ENCODE measurements at places on chromosomes 16 and 17.

GRCh38 chr17:77748436-77748835 lies 210.1 kb upstream of the TNRC6C start:
- DNase-seq, result no peak

GRCh38 chr16:31529937-31530312 lies 2.2 kb downstream of the AHSP start:
- no peak for DNase-seq

DNA sequence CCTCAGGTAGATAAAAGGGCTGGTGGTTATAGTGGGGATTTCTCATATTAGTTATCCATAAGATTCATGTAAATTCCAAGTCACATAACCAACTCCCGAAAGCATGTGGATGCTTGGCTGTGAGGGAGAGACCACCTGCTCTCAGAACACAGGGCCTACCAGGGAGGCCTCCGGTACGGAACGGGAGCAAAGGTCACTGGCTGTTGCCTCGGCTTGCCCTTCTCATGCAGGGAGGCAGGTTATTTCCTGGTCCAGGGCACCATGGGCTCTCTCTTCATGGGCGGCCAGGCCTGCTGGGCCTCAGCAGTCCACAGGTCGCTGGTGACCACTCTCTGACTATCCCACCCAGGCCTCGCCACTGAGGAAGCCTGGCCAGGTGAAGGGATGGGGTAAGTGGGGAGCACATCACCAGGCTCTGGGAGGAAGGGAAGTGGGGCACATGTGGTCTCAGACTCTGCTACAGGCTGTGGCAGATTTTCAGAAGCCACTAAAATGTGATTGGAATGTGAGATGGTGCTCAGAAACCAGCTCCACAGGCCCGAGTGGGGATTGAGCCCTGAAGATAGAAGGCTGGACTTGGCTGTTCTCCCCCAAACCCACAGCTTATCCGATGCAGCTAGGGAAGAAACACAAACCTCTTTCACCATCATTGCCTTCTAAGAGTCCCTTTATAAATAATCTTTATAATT lies 45.4 kb downstream of the HNF1B start:
- DNase-seq, result no peak

- DNase-seq, result no peak
These were observed 427 bp upstream of the TLCD3B start for GRCh38 chr16:30031477-30031918.

DNA sequence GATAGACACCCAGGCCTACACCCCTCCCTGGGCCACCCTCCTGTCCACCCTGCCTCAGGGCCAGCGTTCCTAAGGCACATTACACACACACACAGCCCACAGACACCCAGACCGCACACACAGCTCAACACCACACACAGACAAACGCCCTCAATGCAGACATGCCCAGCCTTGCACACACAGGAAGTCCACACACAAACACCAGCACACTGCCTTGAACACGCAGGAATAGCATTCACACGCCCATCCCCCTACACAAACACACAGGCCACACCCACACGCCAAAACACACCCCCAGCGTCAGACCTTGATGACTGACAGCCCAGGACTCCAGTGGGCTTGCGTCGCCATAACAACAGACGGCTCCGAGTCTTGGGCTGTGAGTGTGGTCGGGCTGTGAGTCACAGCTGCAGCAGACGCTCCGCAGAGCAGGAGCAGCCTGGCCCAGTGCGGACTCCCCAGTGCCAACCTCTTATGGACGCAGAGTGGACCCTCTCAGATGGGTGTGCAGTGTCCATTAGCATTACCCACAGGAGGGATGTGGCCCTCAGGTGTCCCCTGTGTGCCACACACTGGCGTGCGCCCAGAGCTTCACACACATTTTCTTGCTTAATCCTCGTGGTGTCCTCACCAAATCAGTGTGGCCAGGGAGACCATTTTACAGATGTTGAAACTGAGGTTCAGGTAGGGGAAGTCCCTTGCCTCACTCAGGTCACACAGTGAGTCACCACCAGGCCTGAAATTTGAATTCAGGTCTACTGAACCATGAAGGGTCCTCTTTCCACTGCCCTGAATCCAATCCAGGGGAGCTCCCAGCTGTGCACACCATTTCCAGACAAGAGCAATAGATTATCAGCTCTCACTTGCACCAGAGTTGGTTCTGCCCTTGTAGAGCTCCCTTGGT lies 17.8 kb upstream of the RAI1 start:
- peak; percentile 86 for DNase-seq

- DNase-seq, result no peak
These were observed 104.9 kb downstream of the AXIN2 start for GRCh38 chr17:65456368-65457151.

- no peak for DNase-seq
These were observed 221.5 kb upstream of the SOX9 start for GRCh38 chr17:71899317-71899716.

DNA sequence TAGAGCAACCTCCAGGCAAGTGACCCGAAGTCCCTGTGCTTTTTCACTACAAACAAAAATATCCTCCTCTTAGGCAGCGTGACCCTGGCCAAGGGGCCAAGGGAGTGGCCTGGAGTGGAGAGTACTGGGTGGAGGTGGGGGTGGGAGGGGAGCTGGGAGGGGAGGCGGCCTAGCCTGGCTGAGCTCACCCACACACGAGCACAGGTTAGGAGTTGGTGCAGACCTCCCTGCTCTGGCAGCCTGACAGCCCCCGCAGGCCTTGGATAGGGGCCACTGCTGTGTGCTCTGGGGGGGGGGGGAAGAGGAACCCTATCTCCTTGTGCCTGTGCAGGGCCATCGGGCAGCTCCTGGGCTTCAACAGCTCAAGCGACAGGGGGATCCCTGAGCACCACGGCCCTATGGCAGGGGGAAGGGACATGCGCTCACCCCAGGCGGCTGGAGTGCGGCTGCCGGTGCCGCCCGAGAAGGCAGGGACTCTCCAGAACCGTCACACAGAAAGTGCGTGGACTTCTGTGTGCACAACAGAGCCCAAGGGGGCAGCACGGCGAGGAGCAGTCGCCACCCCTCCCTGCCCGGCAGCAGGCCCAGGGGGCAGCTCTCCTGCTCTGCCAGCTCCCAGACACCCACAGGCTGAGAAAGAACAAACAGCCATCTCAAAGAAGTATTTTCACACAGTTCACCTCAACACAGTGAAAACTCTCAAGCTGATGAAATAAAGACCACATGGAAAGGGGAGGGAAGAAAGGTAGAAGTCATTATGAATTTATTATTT lies 13.3 kb downstream of the SLC16A3 start:
- no peak for DNase-seq

DNA sequence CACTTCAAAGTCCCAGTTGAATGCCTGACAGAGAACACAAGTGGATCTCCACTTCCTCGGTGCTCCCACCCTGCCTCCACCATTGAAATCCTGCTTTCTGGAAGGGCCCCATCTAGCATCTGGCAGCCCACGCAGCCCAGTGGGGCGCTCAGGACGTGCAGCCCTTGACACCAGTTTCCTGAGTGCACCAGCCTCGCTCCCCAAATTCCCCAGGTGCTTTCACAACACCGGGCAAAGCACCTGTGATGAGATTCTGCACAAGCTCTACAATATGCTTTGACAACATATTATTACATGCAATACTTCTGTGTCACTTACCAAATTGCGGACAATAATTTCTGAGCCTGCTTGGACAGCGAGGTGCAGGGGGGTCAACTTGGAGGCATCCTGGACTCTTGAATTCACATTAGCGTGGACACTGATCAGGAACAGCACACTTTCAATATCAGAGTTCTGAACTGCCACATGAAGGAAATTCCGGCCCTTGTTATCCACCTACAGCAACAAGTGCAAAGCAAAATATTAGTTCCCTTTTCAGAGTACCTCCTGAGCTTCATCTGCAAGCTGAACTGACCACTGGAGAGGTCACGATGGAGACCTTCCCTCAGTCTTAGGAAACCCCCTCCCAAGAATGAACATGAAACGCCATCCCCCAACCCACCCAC lies 33.9 kb downstream of the CYB5D2 start:
- no peak for DNase-seq
